ENCODE measurements at places on chromosomes 1 and 21. TPM values are rescaled to one million over a fixed set of nuclear protein-coding genes. Genes with fewer than 3 reads are reported as not detected.

The CELF3 gene
- not detected for total RNA-seq

- DNase-seq, result no peak
Observed at GRCh38 chr1:43513471-43514173, 17.1 kb upstream of the PTPRF start.

- DNase-seq, result no peak
Observed at GRCh38 chr1:58983162-58983561, 199.3 kb upstream of the JUN start.

DNA sequence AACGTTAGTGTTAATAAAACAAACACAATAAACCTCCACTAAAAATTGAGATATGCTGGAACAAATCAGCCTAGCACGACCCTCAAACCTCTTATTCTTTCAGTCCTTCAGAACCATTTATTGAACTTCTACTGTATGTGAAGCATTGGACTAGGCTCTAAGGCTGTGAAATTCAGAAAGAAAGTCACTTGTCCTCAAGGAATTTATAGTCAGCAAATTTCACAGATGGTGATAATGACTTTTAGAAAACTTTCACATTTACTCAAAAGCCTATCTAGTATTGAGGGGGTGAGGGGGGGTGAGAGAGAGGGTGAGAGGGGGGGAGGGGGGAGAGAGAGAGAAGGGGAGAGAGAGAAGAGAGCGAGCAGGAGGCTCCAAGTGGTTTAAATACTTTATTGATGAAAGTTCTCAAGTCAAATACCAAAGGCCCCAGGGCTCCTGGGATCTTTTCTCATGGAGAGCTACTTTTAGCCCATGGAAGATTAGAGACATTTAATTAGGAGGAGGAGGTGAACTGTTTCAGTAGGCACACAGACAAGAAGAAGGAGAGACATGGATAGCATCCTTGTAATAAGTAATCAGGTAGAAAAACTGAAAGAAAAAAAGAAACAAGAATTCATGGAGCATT is 66.3 kb upstream of the SSX2IP start:
- no peak for DNase-seq

- no peak for DNase-seq
Observed at GRCh38 chr1:165235777-165236291, 120.7 kb downstream of the LMX1A start.

- DNase-seq, result no peak
Observed at GRCh38 chr1:246934765-246935164, 3.0 kb upstream of the AHCTF1 start.

GRCh38 chr1:40939320-40940059 is 40.0 kb upstream of the CTPS1 start:
- no peak for DNase-seq

DNA sequence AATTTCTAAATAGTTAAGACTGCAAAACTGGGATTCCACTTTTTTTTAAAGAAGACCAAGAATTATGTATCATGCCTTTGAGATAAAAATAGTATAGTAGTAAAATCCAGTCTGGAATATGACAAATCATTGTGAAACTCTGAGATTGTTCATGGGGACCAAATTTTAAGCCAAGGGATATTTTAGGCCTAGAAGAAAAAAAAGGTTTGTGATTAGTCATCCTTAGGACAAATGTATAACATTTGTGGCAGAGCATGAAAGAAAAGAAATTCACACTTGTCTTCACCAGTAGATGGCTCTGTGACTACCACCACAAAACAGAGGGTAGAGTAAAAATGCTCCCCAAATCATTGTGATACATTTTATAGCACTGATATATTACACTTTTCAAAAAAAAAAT is 226.1 kb downstream of the KCTD3 start:
- DNase-seq, result no peak

DNA sequence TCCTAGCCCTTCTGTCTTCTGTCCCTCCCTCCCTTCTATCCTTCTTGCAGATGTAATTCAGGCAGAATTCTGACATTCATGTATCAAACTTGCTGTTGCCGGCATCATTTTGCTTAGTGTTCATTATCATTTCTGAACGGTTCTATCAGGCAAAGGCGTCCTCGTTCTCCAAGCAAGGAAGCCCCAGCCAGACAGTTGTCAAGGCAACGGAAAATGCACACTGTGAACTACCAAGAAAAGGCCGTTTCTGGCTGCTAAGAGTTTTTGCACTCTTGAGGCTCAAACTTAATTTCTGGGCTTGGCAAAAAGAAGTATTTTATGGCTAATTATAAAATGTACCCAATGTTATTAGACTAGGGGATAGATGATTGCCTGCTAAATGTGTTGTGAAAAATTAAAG is 164.7 kb upstream of the KCNJ15 start:
- DNase-seq, result no peak

DNA sequence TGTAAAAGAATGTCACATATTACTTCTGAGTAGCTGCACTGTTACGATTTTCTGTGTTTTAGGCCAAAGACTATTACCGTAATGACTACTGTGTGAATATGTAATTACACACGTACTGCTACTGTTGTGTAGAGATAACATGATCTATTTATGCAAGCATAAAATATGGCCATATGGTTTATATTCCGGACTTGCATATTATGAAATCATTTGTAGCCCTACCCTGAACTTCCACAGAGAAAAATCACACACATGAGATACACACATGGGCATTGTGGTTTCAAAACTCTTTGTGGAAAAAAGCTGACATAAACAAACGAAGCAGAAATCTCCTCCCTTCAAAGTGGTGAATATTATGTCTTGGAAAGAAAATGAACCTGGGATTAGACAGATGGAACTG is 373.0 kb upstream of the ADAMTS5 start:
- DNase-seq, result no peak

DNA sequence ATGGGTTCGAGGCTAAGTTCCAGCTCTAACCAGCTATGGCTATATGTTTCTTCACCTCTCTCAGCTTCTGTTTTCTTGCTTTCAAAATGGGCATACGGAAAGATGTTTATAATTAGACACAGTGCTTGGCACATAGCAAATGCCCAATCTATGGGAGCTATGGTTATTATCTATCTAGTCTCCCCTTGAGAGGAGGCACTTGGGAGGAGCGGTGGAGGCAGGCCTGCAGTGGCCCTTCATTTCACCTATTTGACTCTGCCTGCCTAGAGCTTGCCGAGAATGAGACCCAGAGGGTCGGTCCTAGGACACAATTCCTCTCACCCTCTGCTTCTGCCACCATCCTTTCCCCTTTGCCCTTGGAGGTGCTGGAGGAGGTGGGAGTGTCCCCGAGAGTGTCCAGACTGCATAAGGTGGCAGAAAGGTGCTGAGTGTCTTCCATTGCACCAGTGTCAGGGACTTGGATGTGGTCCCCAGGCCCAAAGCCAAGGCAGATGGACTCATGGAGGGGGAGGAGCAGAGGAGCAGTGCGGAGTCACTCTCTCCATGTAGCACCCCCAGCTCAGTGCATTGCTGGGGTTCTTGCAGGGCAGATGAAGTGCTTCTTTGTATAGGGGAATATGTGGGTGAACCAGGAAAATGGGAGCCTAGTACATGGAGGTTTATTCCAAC is 9.0 kb downstream of the LGR6 start:
- no peak for DNase-seq

- DNase-seq, result no peak
Observed at GRCh38 chr1:2817784-2818564, 16.5 kb upstream of the TTC34 start.

DNA sequence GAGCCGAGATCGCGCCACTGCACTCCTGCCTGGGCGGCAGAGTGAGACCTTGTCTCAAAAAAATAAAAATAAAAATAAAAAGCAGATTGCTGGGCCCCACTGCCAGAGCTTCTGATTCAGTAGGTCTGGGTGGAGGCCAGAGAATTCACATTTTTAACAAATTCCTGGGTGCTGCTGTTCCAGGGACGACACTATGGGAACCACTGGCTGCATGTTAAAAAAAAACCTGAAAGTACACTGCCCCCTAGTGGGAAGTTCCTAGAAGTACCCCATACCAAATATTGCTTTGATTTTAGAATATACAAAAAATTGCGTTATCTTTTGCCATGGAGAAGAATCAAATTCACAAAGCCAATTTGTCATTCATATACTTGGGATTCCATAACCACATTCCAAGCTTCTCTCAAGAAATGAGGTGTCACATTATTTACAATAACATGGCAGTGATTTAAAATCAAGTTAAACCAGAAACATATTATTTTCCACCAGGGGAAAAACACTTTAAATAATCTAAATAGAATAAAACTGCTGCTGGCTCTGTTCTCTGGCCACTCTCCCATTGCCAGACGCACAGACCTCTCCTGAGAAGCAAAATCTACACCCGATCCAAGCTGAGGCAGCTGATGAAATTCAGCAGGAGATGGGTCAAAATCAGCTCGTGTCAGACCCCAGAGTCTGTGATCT is 27.4 kb downstream of the SYF2 start:
- no peak for DNase-seq

- no peak for DNase-seq
Observed at GRCh38 chr1:198125995-198126735, 30.6 kb upstream of the NEK7 start.

DNA sequence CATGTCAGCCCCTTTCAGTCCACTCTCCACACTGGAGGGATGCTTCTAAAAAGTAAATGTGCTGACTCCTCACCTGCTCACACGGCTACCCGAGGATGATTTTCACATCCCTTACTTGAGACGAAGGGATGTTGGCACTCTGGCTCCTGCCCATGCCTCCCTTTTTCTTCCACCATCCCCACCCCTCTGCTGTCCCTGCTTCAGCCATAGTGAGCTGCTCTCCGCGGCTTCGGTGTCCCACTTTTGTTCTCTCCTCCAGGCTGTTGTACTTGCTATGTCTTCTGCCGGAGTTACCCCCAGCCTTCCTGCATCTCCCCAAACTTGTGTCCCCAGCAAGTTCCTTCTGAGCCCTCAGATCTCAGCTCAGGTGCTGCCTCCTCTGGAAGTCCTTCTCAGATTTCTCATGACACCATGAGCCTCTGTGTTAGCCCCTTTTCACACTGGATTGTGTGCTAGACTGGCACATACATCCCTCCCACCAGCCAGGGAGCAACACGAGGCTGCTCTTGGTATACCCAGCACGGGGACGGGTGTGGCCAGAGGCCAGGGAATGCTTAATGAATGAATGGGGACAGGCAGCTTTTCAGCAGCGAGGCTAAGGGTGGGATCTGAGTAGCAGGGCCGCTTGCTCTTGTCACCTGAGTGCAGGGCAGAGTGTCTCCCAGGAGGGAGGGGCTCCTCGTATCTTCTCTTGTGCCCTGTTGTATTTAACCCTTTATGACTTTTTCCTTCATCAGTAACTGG is 1.3 kb downstream of the ACOT11 start:
- DNase-seq, result no peak

GRCh38 chr1:119745034-119745433 is 23.7 kb downstream of the HMGCS2 start:
- DNase-seq, result no peak

- DNase-seq, result no peak
Observed at GRCh38 chr1:97507863-97508262, 413.0 kb downstream of the DPYD start.

The NHLH2 gene
- total RNA-seq, result not detected

The SLC22A15 gene
- 1.2 TPM for total RNA-seq

The DAB1 gene
- 0.09 TPM for total RNA-seq

GRCh38 chr1:165717918-165718515 is 19.7 kb upstream of the ALDH9A1 start:
- DNase-seq, result no peak

The FCGR1A gene
- total RNA-seq, result not detected

GRCh38 chr1:39720094-39720999 is 18.3 kb upstream of the PPIE start:
- peak; percentile 54 for DNase-seq

- DNase-seq, result no peak
Observed at GRCh38 chr1:164611754-164612642, 53.0 kb downstream of the PBX1 start.

GRCh38 chr1:119327450-119328155 is 41.0 kb upstream of the HAO2 start:
- DNase-seq, result no peak

- no peak for DNase-seq
Observed at GRCh38 chr1:25355841-25356395, 17.8 kb downstream of the TMEM50A start.

DNA sequence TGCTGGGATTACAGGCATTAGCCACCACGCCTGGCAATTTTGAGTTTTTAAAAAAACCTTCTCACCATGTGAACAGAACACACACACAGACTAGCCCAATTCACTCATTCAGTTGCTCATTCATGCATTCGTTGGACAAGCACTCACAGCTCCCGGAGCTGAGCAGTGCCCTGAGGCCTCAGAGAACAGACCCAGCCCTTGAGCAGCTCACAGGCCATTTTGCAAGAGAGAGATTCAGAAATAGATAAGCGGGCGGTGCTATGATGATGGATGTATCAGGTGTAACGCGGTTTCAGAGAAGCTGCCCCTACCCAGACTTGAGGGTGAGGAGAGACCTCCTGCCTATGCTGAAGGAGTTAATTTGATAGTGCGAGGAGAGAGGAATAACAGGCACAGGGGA is 18.6 kb downstream of the PTAFR start:
- no peak for DNase-seq

DNA sequence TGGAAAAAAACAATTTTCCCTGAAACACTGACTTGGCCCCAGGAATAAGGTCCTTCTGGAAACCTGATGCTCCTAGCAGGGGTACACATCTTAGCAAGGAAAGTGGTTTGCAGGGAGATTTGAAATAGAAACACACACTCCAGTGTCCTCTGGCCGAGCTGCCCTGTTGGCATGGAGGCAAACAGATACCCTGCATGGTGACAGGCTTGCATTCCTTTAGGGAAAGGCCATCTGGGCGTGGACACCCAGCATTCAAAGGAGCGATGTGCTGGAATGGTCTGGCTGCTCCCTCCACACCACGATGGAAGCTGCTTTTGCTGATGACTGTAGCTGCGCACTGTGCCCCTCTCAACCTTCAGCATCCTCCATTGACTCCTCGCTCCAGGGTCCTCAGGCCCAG is 41.5 kb upstream of the BCAR3 start:
- DNase-seq, result no peak

Data from CD8-positive, alpha-beta memory T cell (primary cell).